Stimulated activated CD4-positive, alpha-beta T cell treated with anti-CD3 and anti-CD28 coated beads, Interleukin-4, amount 100 ng/mL, for 4 hours (primary cell): ENCODE measurements at places on chromosomes 6 and 20.

DNA sequence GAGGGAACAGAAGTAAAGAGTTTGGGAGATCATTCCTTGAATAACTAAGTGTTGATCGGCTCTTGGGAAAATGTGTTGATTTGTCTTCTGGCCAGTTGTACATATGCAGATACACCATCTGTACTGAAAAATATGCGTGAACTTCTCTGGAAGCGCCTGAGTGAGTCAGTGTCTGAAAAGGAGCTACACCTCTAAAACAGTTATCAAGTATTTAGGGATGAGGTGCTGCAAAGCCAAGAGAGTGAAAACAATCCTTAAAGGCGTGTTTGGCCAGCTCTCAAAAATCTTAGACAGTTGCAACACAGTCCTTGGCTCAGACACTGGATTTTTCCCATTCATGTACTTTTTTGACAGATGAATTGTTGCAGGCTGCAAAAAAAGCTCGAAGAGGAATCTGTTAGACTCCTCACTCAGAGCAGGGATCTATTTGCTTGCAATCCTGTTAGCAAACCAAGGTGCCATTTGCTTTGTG lies 61.3 kb downstream of the BMP6 start:
- DNase-seq = no peak

DNA sequence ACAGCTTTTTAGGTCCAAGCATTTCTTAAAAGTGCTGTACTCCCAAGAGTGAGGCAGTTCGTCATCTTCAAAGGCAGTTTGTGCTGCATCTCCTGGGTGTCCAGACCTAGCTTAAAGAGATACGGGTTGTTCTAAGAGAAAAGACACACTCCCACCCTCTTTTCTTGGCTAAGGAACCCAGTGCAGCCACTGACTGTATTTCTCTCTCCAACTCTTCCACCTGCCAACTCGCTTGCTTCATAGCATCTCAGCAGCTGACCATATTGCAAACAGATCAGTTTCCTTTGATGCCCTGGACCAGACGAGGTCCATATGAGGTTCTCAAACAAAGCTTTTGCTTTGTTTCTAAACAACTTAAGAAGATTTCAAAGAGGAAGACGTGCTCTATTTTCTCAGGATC lies 101.1 kb downstream of the ISM1 start:
- no peak for DNase-seq

DNA sequence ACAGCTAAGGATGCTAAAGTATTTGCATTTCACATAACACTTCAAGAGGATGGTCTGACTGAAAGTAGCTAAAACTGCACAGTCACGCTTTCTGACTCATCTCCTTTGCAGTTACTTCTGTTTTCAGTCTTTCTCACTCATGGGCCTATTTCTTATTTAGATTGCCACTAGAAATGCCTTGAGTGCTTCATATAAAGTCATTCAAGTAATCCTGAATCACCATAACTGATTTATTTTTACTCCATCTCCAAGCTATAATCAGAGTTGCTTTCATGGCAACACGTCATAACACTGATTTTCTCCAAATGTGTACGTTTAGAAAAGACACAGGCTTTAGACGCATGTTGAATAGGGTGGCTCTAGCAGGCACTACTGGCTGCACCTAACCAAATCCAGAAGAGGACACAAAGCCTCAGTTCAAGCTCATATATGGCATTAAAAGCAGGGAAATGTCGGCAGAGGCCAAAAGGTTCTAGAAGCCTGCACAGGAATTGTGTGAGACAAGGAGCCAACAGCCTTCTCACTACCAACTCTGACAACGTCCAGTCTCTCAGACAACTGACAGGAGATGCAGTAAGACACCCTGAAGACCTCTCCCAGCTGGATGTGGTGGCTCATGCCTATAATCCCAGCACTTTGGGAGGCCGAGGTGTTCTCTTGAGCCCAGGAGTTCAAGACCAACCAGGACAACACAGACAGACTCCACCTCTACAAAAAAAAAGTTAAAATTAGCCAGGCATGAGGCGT lies 64.1 kb upstream of the BEND6 start:
- DNase-seq = no peak

- DNase-seq = no peak
These were observed 13.6 kb upstream of the RIPOR3 start for GRCh38 chr20:50704971-50705370.

DNA sequence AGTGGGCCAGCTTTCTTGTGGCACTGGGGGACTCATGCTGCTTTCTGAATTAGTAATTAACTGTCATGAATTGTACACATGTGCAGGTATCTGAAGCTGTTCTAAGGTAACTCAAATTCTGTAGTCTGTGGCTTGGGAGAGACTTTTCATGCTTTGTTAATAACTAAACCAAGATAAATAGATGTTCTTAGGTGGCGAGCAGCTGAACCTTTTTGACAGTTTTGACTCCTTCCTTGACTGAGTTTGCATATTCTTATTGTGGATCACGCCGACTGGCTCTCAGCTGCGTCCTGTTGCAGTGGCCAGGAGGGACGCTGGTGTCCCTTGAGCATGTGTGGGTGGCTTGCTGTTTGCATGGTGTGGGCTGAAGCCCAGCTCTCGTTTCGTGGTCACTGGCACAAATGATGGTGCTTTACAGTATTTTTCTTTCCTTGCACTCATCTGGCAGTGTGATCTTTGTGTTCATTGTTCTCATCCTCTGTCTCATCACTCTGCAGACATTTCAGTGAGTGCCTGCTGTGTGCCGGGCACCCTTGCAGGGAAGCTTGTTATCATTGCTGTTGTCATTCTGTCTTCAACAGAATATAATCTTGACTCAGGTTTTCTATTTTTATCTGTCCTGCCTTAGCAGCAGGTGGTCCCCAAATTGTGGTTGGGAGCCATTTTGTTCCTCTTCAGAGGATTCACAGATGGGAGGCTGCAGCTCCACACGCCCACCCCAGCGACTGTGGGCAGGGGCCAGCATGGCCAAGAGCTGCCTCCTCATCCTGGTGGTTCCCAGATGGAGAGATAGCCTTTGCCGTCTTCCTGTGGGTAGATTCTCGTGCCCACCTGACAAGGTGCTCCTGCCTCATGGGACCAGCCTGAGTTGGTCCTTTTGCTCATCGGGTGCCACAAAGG lies 39.6 kb downstream of the DUSP22 start:
- DNase-seq = no peak

DNA sequence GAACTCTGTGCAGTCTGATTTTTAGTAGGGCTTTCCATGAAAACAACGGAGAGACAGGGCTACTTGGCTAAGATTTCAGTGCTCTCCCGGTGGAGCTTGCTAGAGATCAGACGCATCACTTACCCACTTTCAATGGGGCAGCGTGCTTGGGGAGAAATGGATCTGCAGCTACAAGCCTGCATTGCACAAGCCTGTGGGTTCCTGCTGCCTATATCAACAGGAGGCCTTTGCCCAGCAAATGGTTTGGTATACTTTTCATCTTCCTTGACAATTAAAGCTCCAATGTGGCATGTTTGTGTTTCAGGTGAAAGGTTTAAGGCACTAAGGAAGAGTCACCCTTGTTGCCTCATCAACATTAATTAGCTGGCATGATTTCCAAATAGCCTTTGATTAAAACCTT lies 136.0 kb upstream of the FOXQ1 start:
- no peak for DNase-seq
